ENCODE measurements at places on chromosomes 4 and X.

DNA sequence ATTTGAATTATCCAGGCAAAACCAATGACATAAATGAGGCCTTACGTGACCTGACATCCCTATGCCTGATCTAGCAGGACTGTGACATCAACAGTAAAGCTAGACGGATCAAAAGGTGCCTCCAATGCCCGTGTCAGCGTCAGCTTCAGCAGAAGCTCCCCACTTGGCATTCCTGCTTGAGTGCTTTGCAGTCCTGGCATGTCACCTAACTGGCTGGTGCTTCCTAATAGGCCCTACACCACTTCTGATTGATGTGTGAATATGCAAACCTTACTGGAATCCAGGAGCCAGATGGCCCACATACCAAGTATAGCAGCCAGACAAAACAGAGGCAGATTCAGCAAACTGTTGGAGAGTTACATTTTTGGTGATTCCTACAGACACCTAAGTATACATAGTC lies 224.2 kb downstream of the DMD start:
- DNase-seq = no peak

GRCh38 chr4:7315935-7316334 lies 118.8 kb downstream of the PSAPL1 start:
- no peak for DNase-seq

DNA sequence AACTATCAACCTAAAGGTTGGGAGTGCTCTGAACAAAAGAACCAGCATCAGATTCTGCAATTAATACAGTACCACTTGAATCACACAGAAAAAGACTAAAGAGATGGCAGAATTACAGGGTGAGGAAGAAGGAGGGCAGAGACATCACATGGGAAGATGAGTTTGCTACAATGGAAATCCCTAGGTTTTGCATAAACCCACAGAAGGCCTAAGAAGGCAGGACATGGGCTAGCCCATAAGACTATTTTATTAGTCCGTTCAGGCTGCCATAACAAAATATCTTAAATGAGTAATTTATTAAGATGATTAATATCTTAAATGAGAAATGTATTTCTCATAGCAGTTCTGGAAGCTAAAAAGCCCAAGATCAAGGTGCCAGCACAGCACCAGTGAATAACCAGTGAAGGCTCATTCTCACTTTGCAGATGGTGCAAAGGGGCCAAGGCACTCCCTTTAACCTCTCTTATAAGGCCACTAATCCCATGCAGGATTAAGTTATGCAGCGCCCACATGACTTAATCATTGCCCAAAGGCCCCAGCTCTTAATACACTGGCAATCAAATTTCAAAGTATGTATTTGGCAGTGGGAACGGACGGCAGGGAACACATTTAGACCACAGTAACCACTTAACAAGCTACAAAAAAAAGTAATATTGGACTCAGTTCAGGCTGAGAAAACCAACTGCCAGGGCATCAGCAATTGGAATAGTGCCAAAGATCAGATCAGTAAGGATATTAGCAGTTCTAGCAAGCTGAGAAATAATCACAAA lies 47.6 kb upstream of the NEUROG2 start:
- no peak for DNase-seq

- peak; percentile 41 for DNase-seq
These were observed 37.2 kb upstream of the FAM9C start for GRCh38 chrX:13081395-13082205.

GRCh38 chr4:56537147-56537546 lies 31.6 kb downstream of the ARL9 start:
- DNase-seq = no peak

DNA sequence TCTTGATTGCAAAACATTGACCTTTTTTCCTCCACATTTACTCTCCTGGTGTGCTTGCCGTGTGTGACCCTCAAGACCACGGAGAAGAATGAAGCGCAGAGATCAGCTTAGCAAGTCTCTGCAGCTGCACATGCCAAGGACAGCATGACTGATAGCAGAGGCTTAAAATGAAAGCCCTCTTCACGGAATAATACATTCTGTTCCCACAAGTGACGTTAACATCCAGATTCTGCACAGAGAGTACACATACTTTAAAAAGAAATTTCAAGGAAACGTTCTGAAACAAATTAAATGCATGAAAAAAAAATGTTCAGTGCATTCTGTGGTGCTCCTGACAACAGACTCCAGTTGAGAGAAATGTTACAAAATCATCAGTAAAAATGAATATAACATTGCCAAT lies 60.9 kb downstream of the SLC7A11 start:
- no peak for DNase-seq

DNA sequence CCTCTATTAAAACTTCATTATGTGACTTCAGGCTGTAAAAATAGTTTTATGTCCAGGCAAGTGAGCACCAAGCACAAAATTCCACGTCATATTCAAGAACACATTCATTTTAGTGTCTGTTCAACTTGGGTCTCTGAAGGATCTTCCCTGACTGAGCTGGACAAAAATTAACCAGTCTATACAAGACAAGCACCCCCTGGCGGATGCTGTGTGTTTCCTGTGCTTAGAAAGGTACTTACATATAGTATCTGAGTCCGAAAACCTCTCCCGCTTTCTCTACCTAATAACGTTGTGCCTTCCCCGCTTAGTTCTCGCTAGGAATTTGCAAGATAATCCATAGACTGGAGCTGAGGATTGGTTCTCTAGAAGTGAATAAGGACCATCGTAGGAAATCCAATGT lies 2214.5 kb upstream of the TENM3 start:
- no peak for DNase-seq

DNA sequence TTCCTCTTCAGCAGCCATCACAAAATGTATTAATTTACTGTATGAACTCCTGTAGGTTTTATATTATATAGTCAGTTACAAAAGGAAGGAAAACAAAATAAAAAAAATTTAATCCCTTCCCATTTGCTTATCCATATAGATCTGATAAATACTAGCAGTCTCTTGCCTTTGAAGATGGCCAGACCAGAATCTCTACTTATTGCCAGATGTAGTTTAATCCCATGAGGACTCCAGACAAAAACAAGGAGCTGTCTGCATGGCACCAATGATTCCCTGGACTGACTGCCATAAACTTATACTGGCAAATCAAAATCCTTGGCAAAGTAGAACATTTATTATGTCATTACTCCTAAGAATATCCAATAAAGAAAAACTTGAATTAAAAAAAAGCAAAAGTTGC lies 223.3 kb upstream of the MAB21L2 start:
- no peak for DNase-seq

DNA sequence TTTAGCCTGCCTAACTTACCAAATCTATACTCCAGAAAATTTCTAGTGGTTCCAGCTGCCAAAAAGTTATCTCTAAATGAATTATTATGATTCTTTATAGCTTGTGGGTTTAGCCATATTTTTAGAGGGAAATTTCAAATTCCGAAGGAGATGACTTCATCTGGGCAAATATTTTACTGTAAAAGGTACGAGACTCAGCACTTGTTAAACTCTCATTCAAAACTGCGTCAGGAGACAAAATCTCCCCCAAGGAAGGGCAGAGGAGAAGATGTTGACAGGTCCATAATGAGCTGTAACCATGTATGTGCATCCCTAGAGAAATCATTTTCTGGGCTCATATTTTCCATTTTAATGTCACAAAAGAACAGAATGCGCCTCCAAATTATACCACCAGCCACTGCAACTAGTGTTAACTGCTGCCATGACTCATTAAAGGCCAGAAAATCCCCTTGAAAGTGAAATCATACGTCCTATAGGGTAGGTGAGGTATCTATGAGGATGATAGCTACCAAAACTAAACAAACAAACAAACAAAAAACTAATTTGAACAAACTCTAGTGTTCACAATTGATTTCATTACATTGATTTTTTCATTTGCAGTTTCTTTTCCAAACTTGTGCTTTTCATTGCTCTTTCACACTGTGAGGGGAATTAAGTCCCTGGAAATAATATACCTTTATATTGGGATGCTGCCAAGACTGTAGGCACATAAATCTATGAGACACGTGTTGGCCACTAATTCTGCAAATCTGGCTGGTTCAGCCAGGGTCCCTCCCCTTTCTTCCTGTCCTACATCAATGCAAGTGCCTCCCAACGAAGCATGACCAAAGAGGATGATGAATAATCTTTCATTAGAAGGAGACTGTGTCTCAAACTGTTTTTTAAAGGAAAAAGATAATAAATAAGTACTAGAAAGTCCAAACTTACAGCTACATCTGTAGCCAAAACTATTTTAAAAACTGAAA lies 85.8 kb downstream of the ARHGAP6 start:
- no peak for DNase-seq

DNA sequence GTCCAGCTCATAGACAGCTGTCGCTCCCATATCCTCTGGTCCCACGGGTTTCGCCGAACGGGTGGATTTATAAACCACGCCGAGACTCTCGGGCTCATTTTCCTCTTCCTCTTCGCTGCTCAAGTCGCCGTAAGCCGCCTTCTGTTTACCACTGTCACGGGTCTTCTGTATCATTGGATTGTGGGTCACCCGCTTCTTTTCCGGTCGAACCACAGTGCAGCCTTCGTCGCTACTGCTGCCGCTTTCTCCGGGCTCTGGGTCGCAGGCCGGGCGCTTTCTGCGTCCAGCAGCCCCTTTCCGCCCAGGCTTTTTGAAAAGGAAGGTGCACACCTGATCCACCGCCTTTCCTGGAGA lies 311 bp downstream of the RNF113A start:
- DNase-seq = no peak

- no peak for DNase-seq
These were observed 49.2 kb downstream of the PHKA2 start for GRCh38 chrX:18934708-18935107.

- no peak for DNase-seq
These were observed 15.6 kb downstream of the IL3RA start for GRCh38 chrX:1351981-1352714.

DNA sequence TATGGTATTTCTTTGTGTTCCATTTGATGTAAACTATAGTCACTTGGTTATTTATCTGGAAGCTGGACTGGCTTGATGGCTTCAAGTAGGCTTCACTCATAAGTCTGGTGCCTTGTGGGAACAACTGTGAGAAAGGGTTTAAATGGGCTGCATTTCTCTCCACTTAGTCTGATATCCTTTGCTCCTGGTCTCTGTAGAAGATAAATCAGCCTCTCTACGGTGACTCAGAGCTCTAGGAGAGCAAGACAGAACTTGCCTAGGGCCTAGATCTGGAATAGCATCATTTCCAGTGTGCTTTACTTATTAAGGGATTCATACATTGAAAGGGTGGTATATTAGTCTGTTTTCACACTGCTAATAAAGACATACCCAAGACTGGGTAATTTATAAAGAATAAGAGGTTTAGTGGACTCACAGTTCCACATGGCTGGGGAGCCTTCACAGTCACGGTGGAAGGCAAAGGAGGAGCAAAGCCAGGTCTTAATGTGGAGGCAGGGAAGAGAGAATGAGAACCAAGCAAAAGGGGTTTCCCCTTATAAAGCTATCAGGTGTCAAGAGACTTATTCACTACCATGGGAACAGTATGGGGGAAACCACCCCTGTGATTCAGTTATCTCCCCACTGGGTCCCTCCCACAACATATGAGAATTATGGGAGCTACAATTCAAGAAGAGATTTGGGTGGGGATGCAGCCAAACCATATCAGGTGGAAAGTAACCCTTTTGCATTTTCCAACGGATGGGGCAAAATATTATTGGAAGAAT lies 1746.4 kb upstream of the PCDH7 start:
- no peak for DNase-seq

- DNase-seq = peak; percentile 18
These were observed 33.8 kb downstream of the RBBP7 start for GRCh38 chrX:16836371-16836770.

- no peak for DNase-seq
These were observed 72.2 kb upstream of the PUDP start for GRCh38 chrX:7220121-7220520.

- no peak for DNase-seq
These were observed 95.5 kb downstream of the IRS4 start for GRCh38 chrX:108640817-108641216.

- DNase-seq = no peak
These were observed 167.2 kb upstream of the WDR1 start for GRCh38 chr4:10283761-10284160.
